T follicular helper cell (primary cell): ENCODE measurements at places on chromosomes 3 and 15.

- no peak for DNase-seq
Observed at GRCh38 chr15:70071799-70072198, 25.9 kb downstream of the TLE3 start.

DNA sequence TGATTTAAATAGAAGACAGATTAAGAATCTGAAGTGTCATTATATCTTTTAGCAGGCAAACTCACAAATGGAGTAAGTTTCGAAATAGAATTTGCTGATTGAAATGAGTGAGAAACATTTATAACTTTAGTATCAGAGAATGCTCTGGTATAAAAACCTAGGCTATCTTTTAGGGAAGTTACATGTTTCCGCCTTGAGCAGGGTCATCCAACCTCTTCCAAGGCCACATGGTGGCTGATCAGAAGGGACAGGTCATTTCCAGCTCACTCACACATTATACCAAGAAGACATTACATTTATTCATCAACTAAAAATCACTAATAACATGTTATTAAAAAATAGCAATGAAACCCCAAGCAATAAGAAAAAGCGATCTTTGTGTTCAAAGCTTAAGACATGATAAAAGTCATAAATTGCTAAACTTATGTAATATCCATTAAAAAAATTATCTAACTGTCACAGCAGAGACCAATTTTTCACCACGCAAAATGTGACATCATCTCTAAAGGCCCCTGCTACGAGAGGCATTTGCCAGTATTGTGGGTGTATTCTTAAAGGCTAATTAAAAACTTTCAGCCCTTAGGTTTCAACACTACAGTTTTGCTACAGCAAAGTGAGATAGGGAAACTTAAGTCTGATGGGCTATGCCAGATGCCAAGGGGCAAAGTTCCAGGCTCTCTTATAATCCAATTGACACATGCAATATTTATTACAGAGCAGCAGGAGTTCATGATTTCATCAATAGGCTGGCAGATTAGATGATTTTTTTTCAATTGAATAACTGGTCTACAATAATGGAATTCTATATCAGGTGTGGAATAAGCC lies 240.4 kb upstream of the TBL1XR1 start:
- DNase-seq = no peak

- DNase-seq = no peak
Observed at GRCh38 chr3:44232407-44232806, 9.3 kb upstream of the TOPAZ1 start.

- no peak for DNase-seq
Observed at GRCh38 chr15:57919754-57920153, 145.8 kb downstream of the ALDH1A2 start.

DNA sequence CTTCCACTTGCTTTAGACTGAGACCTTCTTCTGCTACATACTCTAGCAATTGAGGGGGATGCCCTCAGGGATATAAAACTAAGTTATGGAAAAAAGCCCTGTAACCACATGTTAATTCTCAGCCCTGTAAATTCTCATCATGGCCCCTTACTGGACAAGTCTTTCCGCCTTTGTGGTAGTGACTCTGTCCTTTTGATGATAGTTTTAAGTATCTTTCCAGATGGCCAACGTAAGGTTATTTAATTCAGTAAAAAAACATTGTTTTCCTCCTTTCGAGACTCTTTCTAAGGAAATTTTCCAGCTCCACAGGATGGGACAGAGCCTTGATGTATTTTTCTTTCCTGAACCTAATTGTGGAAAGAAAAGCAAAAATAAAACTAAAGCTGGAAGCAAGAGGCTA lies 25.3 kb upstream of the TM4SF4 start:
- no peak for DNase-seq

DNA sequence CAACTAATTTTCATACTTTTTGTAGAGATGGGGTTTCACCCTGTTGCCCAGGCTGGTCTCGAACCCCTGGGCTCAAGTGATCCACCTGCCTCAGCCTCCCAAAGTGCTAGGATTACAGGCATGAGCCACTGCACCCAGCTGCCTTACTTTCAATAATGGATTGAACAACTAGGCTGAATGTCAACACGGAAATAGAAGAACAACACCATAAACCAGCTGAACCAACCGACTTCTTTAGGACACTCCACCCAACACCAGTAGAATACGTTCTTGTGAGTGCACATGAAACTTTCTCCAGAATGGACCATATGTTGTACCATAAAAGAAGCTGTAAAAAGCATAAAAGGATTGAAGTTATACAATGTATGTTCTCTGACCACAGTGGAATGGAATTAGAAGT lies 42.9 kb downstream of the GXYLT2 start:
- no peak for DNase-seq
